ENCODE measurements at places on chromosomes 16 and 17.

- no peak for DNase-seq
These were observed 34.4 kb downstream of the GDPD1 start for GRCh38 chr17:59254742-59255141.

DNA sequence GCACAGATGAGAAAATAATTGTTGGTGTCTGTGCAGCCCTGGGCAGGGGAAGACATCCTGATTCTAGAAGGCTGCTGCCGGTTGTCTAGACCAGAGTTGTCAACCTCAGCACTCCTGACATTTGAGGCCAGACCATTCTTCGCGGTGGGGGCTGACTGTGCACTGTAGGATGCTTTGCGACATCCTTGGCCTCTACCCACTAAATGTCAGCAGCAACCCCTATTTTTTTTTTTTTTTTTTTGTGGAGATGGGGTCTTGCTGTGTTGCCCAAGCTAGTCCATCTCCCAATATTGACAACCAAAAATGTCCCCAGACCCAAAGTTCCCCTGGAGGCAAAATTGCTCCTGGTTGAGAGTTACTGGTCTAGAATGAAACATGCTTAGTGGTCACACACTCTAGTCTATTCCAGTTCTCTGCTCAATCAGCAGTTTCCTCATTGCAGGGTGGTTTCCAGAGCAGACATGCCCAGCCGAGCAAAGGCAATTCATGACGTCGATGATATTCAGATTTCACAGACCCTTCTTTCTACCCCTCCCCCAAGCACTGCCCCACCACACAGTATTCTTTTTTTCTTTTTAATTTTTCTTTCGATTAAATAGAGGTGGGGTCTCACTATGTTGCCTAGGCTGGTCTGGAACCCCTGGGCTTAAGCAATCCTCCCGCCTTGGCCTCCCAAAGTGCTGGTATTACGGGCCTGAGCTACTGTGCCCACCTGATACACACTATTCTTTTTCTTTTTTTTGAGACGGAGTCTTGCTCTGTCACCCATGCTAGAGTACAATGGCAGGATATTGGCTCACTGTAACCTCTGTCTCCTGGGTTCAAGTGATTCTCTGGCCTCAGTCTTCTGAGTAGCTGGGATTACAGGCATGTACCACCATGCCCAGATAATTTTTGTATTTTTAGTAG, 9.0 kb downstream of the C17orf99 start:
- no peak for DNase-seq

DNA sequence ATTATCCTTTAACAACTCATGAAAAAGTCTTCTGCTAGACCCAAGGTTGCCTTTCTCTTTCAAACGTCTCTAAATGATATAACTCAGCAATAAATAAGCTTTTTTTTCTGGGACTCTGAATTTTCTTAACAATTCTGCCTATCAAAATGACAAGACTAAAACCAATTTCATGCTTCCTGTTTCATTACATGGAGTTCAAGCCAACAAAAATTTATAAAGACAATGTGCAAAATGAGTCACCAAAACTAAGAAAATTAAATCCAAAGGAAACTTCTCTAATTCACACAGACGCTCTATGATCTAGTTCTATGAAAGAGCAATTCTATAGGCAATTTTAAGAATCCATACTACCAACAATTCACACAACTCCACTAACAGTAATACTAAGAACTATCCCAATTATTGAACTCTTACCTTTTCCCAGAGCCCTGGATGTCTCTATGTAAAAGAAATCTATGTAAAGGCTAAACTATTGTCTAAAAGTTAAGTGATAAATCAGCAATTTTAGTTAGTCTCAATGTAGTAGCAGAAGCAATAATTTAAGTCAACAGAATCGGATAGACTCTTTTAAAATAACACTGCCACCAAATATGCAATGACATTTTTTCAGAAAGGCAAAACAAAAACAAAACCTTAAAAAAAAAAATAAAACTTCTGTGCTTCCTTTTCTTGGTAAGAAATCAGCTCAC, 44.2 kb downstream of the ZZEF1 start:
- no peak for DNase-seq

- peak; percentile 7 for DNase-seq
These were observed 118.5 kb downstream of the C16orf78 start for GRCh38 chr16:49491771-49492761.

GRCh38 chr17:28416703-28417311, 10.8 kb upstream of the SLC46A1 start:
- DNase-seq, result no peak

- no peak for DNase-seq
These were observed 14.2 kb downstream of the USP10 start for GRCh38 chr16:84714028-84714427.

DNA sequence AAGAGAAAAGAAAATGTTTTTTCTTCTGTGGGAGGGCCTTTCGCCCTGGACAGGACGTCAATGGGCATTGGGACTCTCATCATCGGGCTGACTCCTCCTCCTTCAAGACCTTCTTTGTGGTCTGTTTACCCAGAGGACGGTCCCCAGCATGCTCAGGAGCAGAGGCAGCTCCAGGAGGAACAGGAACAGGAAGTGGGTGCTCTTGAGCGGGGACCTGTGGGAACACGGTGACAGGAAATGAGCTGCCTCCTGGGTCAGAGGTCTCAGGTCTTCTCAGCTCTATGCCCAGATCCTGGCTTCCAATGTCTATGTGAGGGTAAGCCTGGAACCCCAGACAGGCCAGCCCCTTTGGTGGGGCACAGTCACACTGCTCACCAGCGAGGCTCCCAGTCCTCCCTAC, 12.2 kb downstream of the CD300LD start:
- DNase-seq, result no peak

- no peak for DNase-seq
These were observed 142.9 kb downstream of the C16orf78 start for GRCh38 chr16:49516382-49517036.

DNA sequence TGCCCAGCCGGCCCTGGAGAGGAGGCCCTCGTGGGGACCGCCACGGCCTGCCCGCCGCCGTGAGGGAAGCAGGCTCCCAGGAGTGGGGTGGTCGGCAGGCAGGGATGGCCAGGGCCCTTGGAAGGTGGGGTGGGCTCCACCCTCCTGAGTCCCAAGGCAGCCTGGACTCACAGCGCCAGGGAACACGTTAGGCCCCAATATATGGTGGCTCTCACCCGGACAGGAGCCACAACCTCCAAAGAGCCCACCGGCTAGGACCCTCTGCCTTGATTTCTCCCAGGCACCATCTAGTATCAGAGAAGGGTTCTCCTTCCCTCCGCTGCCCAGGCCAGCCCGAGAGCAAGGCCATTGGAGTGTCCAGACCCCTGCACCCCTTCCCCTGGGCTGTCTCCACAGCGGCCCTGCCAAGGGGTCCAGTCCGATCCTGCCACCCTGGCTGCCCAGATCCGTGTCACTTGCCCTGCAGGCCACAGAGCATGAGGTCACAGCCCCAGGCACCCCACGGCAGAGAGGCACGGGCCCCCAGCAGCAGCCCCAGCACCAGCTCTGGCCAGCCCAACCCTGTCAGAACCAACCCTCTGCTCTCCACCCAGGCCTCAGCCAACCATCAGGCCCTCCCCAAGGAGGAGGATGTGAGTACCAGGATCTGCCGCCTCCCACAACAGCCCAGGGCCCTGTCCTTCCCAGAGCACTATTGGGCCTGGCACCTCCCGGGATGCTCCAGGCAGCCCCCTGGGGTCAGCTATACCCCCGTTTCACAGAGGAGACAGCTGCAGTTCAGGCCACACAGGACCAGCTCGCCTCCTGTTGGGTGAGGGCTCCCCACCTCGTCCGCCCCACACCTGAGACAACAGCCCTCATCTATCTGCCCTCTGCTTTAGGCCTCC, 1.1 kb upstream of the AXIN1 start:
- DNase-seq, result no peak

Measured in stimulated activated CD8-positive, alpha-beta memory T cell treated with anti-CD3 and anti-CD28 coated beads, Interleukin-12 subunit alpha, Interleukin-12 subunit beta, amount 100 ng/mL, for 4 hours (primary cell).